CD4-positive, alpha-beta T cell treated with Interleukin-21 for 1 hour (primary cell): ENCODE measurements at places on chromosomes 16 and 17.

DNA sequence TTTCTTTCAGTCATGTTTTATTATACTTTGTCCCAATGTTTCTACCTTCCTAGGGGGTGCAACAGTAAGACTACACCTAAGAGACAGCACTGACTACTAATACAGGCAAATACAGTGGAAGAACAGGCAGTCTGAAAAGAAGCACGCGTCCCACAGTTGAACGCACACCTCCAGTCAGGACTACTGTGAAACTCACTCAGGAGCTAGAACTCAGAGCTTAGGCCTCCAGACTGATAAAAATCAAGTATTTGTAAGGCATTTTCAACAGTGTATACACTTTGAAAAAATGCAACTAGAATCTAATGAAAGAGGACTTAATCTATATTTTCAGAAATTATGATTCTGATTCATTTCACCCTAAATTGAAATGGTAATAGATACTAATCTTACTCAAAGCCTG is 14.4 kb downstream of the ITFG1 start:
- DNase-seq, result no peak

DNA sequence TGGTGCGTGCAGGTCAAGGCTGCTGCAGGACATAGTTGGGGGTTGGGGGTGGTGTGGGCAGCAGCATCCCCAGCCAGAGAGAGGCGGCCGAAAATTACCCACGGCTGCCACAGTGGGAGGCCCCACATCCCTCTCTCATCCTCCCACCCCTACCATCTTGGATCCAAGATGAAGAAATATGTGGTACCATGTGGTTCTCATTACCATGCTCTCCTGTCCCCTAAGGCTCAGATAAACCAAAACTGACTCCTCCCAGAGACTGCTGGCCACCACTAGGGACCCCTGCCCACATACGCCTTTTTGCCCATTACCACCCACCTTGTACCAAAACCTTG is 120.4 kb downstream of the HIC1 start:
- no peak for DNase-seq

- no peak for DNase-seq
Observed at GRCh38 chr16:15483857-15484256, 49.5 kb downstream of the BMERB1 start.

- no peak for DNase-seq
Observed at GRCh38 chr16:29316761-29317183, 89.7 kb downstream of the NPIPB11 start.

GRCh38 chr16:59701963-59702930 is 968.1 kb upstream of the GOT2 start:
- DNase-seq, result no peak

GRCh38 chr17:74798239-74798707 is 22.1 kb upstream of the NAT9 start:
- DNase-seq, result no peak

- DNase-seq, result no peak
Observed at GRCh38 chr17:7777017-7777416, 57.0 kb upstream of the KDM6B start.

- DNase-seq, result no peak
Observed at GRCh38 chr17:3213587-3213986, 6.1 kb downstream of the OR1A1 start.

- DNase-seq, result no peak
Observed at GRCh38 chr17:52242268-52242667, 83.8 kb upstream of the CA10 start.

DNA sequence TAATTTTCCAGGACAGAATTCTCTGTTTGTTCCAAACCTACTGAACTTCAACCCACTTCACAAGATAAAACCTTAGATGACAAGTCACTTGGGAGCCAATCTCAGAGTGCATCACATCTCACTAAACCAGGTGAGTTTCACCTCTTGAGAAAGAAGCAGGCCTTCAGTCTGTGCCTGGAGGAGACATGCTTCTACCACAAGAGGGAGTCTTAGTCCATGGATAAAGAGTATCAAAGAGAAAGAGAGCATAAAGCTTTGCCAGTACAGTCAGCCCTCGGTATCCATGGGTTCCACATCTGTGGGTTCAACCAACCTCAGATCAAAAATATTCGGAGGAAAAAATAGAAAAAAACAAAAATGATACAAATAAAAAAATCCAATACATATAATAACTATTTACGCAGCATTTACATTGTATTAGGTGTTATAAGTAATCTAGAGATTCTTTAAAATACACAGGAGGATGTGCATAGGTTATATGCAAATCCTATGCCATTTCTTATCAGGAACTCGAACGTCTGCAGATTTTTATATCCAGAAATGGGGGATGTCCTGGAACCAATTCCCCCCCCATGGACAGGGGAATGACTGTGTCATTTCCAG is 37.7 kb downstream of the DUSP14 start:
- peak; percentile 61 for DNase-seq

DNA sequence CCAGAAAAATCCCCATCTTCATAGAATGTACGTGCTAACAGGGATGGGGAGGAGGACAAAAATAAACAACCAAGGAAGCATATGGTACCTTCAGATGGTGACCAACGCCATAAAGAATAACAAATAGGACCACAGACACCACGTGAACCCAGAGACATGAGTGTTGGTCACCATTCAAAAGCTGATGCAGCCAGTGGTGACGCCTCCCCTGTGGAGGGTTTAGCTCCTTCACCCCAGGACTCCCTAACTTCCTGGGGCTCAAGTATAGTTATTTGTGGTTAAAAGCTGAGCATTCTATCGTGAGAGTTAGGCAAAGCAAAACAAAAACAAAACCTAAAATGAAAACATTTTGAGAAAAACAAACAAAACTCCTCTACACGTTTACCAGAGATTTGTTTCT is 184.7 kb downstream of the SOX9 start:
- DNase-seq, result no peak

DNA sequence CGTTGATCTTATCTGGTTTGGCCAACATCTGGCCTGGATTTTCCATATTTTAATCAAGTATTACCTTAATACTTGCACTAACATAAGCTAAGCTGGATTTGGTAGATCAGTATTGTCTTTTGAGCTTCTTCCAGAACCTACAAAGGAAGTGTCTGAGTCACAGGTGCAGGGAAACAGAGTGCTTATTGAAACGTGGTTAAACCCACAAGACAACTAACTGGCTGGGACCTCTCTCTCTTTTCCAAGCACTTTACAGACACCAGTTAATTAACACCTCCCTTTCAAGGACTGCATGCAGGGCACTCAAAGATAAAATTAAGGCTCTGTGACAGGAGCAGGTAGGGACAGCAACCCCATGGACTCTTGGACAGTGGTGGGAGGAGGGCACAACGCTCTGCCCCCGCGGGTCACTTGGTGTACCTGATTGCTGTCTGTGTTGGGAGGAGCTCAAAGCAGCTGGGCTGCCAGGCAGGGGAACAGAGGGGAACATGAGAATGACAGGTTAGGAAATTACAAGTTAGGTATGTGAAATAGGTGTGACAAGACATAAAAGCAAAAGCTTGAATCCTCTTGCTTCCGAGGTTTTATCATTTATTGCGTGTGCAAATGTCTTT is 133.7 kb upstream of the MON1B start:
- no peak for DNase-seq

DNA sequence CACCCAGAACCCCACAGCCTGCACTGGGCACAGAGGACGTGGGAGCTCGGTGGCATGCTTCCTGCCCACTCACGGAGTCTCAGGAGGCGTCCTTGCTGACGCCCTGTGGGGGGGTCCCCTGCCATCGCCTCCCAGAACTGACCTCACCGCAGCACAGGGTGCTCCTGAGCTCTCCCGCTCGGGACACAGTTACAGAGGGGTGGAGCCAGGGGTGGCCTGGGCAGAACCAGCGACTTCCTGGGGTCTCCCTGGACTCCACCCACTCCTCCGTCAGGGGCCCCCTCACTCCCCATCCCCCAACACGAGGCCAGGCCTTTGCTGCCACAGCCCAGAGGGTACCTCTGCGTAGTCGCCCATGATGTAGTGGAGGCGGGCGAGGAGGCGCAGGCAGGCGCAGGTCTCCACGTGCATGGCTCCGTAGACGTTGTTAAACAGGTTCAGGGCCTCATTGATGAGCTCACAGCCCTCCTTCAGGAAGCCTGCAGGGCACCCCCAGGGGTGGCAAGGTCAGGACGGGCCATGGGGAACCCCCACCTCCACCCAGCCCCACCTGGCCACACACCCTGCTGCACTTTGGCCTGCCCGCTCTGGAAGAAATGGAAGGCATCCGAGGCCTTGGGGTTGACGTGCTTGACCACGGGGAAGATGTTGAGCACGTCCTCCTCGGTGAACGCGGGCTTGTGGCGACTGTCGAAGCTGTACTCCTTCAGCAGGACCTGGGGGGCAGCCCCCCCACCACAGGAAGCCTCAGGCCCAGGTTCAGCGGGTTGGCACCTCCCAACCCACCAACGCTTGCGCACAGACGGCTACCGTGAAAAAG is 17.8 kb downstream of the CLUH start:
- no peak for DNase-seq

GRCh38 chr16:86883583-86884389 is 305.4 kb downstream of the FOXL1 start:
- no peak for DNase-seq

DNA sequence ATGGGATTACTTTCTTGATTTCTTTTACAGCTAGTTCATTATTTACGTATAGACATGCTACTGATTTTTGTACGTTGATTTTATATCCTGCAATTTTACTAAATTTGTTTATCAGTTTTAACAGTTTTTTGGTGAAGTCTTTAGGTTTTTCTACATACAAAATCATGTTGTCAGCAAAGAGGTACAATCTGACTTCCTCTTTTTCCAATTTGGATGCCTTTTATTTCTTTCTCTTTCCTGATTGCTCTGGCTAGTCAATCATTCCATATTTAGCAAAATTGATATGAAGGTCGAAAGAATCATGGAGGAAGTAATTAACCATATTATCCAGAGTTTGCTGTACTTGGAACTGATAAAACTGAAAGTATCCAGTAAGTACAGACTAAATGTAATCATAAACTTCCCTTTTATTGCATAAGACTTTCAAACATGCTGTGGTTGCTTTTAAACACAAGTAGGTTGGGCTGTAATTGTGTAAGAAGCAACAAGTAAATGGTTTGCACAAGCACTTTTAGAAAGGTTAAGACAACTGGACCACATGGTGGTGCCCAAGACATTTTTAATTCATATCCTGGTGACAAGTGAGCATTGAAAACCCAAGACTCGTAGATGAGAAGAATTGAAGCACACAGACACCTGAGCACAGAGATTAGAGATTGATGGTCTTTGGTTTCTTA is 8.4 kb downstream of the GDE1 start:
- no peak for DNase-seq

DNA sequence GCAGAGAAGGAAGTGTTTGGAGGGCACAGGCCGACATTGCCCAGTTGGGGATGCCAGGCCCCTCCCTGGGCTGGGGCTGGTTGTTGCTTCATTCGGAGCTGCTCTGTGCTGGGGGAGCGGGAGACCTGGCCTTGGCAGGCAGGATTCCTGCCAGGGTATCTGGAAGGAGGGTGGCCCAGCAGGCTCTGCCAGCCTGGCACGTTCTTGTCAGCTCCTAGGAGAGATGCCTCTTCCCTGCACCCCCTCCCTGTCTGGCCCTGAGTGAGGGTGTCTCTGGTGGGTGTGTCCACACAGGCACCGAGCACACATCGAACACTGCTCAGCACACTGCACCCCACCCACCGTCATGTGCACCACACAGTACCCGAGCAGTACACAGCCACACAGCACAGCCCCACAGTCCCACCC is 35.2 kb downstream of the ARHGAP23 start:
- DNase-seq, result no peak

DNA sequence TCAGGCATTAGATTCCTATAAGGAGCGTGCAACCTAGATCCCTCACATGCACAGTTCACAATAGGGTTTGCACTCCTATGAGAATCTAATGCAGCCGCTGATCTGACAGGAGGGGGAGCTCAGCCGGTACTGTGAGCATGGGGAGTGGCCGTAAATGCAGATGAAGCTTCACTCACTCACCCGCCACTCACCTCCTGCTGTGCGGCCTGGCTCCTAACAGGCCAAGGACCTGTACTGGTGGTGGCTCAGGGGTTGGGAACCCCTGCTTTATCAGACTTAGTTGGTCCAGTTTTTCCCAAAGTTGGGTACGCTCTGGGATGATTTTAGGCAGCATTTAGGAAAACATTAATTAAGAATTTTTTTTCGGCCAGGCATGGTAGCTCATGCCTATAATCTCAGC is 103.8 kb downstream of the MARF1 start:
- DNase-seq, result no peak

GRCh38 chr17:15039366-15039765 is 225.8 kb downstream of the PMP22 start:
- no peak for DNase-seq

DNA sequence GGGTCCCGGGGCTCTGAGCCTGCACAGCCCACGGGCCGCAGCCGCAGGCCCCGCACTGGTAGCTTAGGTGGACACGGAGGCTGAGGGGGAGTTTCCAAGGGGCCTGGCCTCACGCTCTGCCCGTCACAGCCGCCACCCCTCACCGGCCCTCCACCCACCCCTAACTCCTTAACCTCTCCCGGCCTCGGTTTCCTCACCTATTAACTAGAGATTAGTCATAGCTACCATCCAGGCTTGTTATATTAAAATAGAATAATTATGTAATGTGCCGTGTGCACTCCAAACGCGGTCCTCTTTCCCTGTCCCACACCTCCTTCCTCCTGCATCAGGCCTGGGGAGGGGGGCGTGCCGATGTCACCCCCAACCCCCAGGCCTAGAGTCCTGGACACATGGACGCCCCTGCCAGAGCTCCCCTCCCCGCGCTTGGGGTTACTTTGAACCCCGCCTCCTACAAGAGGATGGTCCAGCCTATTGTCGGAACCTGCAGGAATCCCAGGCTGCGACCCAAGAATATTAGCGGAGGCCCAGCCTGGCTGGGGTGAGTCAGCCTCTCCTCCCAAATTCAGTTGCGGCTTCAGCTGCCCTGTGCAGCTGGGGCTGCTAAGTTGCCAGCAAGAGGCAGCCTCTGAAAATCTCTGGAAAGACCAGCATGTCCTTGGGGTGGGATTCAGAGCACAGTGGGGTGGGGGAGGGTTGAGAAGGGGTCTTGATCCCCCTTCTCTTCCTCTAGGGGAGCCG is 17.3 kb downstream of the SOCS3 start:
- DNase-seq, result no peak

DNA sequence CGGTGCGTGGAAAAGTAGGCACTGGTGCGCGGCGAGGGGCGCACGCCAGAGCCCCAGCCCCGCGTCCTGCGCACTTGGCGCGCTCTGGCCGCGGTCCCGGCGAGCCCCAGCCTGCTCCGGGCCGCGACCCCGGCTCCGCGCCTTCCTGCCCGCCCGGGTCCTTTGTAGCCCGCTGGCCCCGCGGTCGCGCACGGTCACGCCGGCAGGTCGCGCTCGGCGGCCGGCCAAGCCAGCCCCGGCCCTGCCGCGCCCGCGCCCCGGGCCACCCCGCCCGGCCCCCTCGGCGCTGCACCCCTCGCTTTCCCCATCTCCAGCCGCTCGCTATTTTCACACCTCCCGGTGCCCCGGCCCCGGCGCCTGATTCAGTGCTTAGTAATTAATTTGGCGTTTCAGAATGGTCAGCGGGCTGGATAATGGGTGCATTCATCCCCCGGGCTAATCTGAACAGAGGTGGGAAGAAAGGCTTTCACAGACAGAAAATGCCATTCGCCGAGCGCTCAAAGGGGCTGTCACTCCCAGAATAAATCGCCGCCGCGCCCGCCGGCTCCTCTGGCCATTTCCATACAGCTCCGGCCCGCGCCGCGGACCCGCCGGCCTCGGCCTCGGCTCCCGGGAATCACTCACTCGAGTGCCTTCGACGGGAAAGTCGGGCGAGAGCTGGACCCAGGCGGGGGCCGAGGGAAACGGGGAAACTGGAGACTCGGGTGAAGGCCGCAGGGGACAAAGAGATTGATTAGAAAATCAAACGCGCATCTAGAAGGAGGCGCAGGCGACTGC is 17.8 kb upstream of the NTN1 start:
- DNase-seq, result no peak
